Smooth muscle cell of the brain vasculature (primary cell): ENCODE measurements at places on chromosomes 11 and 22.

GRCh38 chr11:35275786-35276170, 136.8 kb downstream of the CD44 start:
- no peak for DNase-seq

DNA sequence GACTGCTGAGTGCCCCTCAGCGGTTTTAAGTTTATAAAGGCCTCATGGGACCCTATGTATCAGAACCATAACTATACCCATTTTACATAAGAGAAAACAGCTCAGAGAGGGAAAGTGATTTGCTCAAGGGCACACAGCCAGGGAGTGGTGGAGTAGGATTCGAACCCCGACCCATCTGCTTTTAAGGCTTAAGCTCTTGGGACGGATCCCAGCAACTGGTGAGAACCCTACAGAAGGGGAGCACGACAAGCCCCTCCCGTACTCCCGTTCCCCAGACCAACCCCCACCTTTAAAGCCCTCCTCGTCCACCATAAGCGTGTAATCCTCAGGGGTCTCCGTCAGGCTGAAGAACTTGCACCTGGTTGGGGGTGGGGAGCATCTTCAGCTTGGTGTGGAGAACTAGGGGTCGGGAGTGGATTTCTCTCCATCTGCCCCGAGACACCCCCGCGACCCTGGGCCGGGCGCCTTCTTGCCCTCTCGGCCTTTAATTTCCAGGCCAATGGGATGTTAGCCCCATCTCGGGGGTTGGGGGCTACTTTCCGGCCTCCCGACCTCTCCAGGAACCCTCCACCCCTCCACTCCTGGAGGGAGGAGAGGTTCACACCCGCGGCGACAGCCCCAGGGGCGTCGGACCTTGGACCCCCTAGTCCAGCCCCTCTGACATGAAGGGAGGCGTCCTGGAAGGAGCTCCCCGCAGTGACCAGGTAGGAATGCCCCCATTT, 725 bp downstream of the CASTOR1 start:
- no peak for DNase-seq

DNA sequence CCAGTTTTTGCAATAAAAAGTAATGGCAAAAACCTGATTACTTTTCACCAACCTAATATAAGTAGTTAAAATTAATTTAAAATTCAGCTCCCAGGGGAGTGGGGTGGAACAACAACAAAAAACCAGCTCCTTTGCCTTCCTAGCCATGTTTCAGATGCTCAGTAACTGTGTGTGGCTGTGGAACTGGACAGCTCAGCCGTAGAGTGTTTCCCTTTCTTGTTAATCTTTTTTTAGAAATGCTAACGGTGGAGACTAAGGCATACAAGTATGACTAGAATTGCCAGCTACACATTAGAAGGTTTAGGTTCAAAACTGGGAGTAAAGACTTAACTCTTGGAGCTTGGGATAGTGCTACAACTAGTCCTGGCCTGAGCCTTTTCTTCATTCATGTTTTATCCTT, 45.0 kb downstream of the PPP6R3 start:
- DNase-seq = no peak

- no peak for DNase-seq
Observed at GRCh38 chr11:66068923-66069714, 953 bp upstream of the PACS1 start.

GRCh38 chr22:41448189-41448808, 1.7 kb upstream of the TOB2 start:
- peak; percentile 97 for DNase-seq

GRCh38 chr11:120573756-120574354, 62.3 kb downstream of the GRIK4 start:
- no peak for DNase-seq

DNA sequence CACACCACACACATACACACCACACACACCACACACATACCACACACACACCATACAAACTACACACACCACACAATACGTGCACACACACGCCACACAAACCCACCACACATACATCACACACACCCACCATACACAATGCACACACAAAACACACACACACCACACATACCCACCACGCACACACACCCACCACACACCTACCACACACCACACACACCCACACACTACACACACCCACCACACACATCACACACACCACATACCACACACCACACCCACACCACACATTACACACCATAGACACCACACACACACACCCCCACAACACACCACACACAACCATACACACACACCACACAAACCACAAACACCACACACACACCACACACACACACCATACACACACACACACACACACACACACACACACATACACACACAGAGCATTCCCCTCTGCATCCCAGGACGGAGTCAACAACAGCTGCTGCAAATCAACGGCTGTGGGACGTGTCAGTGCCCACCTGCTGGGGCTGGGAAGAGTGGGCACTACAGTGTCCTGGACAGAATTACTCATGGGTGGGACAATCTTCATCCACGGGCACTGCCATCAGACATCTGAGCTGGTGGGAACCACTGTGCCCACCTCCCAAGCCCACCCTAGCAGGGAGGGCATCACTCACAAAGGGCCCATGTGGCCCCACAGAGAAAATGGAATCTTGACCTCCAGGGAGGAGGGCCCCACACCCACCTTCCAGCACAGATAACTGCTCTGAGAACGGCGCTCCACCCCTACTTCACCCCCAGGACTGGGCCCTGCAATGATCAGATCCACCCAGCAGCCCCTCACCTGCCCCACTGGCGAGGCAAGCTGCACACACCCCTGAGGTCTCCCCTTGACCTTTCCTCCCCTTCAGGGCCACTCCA, 8.4 kb downstream of the TP53I11 start:
- no peak for DNase-seq
